Ovary (tissue), 10 donors: ENCODE measurements at places on chromosomes 1 and 21. TPM values are rescaled to one million over a fixed set of nuclear protein-coding genes. Genes with fewer than 3 reads are reported as not detected.

GRCh38 chr1:240801442-240801841 lies 189.5 kb upstream of the GREM2 start:
- no peak for DNase-seq

- peak; percentile 72 for DNase-seq
Measured at GRCh38 chr1:151612501-151613281, 841 bp downstream of the SNX27 start.

- DNase-seq = no peak
Measured at GRCh38 chr1:61504852-61505390, 220.0 kb downstream of the TM2D1 start.

DNA sequence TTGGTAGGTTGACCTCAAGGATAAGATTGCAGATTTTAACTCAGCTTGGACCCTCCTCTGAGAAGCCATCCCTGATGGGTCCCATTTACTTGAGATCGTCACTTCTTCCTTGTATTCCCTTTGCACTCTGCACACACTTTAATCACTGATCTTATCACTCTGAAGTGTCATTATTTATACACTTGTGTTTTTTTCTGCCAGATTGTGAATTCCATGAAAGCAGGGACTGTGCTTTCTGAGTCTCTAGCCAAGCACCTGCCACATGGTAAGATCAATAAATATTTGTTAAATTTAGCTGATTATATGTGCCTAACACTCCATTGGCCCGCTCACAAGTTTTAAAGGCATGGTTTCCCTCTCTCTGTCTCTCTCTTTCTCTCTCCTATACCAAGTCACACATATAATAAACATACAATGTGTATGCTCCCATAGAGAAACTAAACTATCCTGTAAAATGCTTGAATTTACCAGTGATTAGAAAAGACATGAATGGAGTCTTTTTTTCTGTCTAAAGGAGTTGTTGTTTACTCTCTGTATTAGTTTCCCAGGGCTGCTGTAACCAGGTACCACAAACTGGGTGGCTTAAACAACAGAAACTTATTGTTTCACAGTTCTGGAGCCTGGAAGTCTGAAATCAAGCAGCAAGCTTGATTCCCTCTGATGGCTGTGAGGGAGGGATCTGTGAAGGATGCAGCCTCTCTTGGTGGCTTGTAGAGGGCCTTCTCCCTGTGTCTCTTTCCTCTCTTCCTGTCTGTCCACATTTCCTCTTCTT lies 105.2 kb upstream of the GADD45A start:
- DNase-seq = no peak

GRCh38 chr1:20321573-20321972 lies 30.9 kb downstream of the VWA5B1 start:
- no peak for DNase-seq

DNA sequence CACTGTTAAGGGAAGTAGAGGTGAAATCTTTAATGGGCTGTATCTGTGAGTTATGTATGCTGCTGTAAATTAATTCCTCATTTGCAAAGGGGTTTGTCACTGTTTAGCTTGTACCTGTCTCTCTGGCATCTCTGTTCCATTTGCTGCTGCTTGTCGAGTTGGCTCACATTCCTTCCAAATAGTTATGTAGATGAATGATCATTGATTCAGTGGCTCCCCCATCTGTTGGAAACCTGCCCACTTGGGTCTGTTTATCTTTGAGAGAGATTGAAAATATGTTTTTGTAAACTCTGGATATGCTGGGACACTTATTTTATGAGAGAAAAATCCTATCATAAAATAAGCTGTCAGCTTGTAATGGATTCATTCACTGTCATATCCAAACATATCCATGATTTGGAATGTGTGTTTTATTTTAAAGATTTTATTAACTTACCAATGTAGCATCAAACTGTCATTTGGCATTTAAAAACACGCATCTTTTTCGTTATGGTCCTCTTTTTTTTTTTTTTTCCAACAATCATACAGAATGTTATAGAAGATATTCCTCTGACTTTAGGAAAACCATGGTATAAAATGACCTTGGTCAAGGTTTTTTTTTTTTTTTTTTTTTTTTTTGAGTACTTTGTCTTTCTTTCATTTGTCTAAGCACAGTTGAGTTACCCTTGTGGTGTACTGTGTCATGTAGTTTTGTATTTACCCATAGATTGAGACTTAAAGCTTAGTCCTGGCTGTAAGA lies 3.5 kb downstream of the RYR2 start:
- DNase-seq = no peak

Gene FLG2
- not detected for total RNA-seq

Gene SRSF10
- 100 TPM for total RNA-seq

Gene GPR25
- not detected for total RNA-seq

Gene OR2T33
- not detected for total RNA-seq
